Activated CD4-positive, alpha-beta T cell treated with anti-CD3 and anti-CD28 coated beads, Interleukin-2, amount 50 U/mL, for 24 hours (primary cell): ENCODE measurements at places on chromosomes 12 and 14.

DNA sequence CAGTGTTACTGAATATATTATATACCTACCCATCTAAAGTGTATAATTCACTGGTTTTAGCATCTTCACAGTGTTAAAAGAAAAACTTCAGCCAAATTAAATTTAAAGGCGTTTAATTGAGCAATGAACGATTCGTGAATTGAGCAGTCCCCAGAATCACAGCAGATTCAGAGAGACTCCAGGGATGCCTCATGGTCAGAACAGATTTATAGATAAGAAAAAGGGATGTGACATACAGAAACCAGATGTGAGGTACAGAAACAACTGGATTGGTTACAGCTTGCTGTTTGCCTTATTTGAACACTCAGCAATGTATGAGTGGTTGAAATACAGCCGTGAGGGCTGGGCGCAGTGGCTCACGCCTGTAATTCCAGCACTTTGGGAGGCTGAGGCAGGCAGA lies 84.6 kb downstream of the WNK1 start:
- DNase-seq: no peak

DNA sequence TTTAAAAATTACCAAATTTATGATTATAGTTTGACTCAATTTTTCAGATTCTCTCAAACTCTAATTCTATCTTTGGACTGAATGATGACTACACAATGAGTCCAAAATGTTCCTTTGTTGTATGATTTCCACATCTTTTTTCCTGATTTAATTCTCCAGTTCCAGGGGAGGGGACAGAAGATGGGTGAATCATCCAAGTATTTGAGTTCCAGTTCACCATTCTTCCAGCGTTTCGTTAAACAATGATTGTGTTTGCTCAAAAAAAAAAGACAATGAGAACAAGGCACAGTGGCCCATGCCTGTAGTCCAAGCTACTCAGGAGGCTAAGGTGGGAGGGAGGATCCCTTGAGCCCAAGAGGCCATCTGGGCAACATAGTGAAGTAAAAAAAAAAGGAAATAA lies 23.8 kb downstream of the BAZ1A start:
- no peak for DNase-seq

- DNase-seq: no peak
These were observed 293.2 kb downstream of the DPF3 start for GRCh38 chr14:72600551-72601330.

GRCh38 chr12:54455760-54456469 lies 17.5 kb downstream of the GTSF1 start:
- no peak for DNase-seq

DNA sequence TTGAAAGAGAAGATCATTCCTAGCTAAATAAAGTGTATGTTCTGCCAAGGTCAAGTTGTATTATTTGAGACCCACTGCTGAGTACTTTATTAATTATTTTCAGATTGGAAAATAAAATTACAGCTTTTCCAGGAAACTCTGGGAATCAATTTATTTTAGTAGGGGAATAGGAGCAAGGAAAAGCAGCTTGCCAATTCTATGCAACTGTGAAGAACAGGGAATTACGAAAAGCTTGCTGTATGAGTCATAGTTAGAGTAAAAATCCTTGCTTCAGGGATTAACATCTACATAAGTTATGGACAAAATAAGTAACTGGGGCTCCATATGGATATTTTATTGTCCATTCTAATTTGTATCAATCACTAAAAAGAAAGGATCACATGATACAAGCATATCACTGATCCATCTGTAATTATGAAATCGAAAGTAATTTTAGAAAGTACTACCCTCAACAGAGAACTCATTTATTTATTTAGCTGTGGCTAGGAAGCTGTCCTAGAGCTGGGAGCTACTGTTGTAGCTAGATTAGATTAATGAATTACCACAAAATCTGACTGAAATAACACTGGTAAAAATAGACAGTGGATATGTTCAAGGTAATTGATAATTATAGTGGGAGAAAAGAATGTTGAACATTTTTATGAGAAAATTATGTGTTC lies 303.5 kb upstream of the NPAS3 start:
- no peak for DNase-seq

DNA sequence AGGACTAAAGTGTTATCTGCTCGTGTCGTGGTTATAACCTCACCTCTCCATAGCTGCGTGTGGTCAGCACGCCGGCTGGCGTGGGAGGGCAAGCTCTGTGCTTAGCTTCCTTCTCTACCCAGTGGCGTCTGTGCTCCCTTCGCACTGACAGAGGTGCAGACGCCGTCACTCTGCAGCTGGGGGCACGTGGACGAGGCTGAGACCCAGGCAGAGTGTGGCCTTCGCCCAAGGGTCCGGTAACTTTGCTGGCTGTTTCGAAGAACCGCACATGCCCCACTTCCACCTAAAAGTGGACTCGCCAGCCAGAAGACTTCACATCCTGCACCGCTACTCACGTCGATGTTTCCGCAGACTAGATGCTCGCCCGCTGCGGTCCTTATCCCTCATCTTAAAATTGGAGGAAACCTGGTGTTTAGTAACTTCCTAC lies 35.9 kb upstream of the DYNC1H1 start:
- no peak for DNase-seq

DNA sequence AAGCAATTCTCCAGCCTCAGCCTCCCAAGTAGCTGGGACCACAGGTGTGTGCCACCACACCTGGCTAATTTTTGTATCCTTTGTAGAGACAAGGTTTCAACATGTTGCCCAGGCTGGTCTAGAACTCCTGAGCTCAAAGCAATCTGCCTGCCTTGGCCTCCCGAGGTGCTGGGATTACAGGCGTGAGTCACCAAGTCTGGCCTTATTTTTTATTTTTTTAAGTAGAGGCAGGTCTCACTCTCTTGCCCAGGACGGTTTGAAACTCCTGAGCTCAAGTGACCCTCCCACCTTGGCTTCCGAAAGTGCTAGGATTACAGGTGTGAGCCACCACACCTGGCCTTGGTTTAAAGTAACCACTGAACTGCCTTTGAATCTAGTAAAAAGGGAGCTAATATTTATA lies 56.8 kb downstream of the SPPL3 start:
- no peak for DNase-seq

DNA sequence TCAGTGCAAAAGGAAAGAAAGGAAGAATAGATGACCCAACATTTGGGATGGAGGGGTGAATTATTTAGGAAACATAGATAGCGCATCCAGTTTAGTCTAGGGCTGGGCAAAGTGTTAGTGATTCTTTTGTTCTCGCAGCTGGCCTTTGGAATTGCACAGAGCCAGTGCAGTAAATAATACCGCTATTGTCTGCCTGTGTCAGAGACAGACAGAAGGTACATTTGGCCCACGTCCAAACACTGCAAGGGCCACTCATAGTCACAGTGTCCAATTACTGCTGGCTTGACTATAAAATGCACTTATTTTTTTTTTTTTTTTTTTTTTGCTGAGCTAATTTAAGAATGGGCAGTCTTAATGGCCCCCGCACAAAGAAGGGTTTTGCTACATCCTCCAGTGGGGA lies 638.6 kb downstream of the BCL11B start:
- DNase-seq: no peak

DNA sequence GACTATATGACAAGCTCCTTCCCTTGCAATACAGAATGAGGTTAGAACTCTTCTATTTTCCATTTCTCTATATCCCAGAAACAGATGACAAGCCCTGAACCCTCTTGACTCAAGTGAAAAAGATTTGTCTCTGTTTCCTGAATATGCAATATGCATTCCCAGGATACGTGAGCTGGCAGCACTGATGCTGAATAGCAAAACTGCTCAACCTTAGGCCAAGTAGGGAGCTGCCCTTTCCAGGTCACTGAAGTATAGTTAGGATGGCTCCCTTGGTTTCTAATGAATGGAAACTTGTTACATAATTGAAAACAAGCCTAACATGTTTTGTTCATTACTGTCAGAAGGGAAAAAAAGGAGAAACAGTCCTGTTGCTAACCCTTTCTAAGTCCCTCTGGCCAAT lies 47.9 kb upstream of the PLEKHG7 start:
- no peak for DNase-seq

DNA sequence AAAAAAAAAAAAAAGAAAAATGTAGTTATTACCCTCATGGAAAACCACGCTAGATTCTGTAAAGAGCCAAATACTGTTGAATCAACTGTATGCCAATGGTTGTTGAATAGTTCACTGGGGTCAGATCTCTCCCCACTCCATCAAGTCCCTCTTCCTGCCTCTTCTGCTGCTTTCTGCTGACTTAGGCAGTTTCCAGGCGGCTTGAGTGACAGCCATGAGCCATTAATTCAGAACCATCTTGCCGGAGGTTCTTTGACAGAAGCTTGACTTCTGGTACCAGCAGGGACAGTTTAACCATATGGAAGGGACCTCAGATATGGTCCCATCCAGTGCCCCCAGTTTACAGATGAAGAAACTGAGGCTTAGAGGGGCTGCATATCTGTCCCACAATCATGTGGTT lies 34.5 kb downstream of the TSPAN11 start:
- no peak for DNase-seq

DNA sequence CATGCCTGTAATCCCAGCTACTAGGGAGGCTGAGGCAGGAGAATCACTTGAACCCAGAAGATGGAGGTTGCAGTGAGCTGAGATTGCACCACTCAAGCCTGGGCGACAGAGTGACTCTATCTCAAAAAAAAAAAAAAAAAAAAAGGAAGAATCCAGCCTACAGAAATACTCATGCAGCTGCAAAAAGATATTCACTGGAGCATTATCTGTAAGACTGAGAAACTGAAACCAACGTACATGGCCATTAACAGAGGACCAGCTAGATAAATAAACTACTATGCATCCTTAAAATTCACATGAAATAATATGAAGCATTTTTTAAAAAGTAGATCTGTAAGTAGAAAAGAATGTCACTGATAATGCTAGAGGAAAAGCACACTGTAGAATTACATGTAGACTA lies 3.5 kb downstream of the SLC7A7 start:
- DNase-seq: no peak

GRCh38 chr14:52960627-52961026 lies 9.8 kb upstream of the FERMT2 start:
- no peak for DNase-seq

DNA sequence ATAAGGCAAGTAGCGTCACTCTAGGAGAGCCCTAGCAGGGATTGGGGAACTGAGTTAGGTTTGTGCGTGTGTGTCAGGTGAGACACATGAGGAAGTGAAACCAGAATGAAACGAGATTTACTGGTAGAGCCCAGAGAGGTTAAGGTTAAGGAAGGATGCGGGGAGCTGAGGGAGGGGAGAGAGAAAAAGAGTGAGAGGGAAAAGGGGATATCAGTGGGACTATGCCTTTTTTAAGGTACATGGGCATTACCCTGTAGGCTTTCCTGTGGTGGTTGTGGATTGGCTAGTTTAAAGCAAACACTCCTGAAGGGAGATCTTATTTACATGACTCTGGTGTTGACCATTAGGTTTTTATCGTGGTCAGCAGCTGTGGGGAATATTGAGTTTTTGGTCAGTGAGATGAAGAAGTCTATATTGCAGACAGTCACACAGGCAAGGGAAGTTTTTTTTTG lies 13.9 kb downstream of the ZDHHC17 start:
- no peak for DNase-seq

DNA sequence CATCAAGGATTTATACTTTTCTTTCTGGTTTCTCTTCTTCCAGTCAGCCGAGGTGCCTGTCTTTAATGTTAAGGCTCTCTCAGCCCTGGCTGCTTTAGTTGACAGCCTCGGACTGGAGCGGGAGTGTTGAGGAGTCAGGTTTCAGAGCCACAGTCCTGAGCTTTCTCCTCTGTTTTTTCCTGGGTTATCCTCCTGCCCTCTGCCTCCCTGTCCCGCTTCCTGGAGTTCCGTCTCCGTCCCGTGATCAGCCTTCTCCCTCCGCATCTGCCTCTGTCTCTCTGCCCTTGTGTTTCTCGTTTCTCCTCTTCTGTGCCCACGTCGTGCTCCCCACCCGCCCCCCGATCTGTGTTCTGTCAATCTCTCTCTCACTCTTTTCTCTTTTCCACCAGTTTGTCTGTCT lies 33.0 kb downstream of the IQSEC3 start:
- no peak for DNase-seq

GRCh38 chr14:24261256-24261968 lies 1.6 kb downstream of the TGM1 start:
- DNase-seq: no peak

GRCh38 chr12:68743356-68743755 lies 2.6 kb upstream of the SLC35E3 start:
- no peak for DNase-seq

GRCh38 chr12:108517288-108518100 lies 2.4 kb downstream of the FICD start:
- no peak for DNase-seq

DNA sequence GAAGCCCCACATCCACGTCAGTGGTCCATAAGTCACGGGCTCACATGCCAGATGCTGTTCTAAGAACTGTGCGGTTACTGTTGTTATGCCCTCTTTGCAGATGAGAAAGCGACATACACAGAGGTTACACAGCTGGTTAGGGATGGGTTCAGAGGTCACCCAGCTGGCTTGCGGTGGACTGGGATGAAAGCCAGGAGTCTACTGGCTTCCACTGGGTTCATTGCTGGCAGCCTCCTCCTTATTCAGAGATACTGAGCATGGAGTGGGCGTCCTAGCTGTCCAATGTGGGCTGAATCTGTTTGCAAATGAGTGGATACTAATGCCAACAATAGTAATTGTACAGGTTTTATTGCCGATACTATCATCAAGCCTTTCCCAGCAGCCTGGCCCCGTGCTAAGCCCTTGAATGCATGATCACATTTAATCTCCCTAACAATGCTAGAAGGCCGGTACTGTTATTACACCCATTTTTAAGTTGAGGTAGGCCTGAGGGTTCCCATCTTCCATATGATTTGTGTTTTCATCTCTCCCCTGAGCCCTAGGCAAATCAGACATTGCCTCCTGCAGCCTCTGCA lies 129.1 kb downstream of the PLXNC1 start:
- DNase-seq: no peak

DNA sequence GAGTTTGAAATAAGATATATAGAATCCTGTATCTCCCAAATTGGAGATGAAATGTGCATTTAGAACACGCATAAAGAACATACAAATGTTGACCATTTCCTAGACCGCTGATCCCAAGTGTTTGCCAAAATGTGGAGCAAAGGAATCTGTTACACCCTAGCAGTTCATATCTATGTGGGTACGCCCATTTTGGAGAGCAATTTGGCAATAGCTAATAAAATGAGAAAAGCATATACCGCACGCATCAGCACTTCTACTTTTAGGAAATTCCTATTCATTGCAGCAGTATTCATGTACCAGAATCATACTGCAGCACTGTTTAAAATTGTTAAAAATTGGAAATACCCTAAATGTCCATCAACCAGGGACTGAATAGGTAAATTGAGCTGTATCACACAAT lies 937.8 kb downstream of the BCL11B start:
- DNase-seq: no peak

DNA sequence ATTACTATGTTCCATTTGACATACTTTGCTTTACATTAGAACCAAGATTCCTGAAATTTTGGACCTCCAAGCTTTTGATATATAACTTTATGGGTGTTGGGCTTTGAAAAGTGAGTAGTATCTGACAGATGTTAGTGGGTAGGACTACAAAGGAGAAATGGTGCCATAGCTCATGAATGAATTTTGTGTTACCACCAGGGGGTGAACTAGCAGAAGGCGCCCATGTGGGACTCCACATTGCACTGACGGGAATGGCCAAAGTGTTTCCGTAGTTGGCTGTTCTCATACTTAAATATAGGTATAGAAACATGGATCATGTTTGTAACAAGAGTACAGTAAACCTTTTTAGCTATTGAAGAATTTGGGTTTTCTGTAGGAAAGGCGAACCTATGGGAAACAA lies 337.5 kb downstream of the FLRT2 start:
- DNase-seq: no peak
